ENCODE measurements at places on chromosomes 5 and 9.

DNA sequence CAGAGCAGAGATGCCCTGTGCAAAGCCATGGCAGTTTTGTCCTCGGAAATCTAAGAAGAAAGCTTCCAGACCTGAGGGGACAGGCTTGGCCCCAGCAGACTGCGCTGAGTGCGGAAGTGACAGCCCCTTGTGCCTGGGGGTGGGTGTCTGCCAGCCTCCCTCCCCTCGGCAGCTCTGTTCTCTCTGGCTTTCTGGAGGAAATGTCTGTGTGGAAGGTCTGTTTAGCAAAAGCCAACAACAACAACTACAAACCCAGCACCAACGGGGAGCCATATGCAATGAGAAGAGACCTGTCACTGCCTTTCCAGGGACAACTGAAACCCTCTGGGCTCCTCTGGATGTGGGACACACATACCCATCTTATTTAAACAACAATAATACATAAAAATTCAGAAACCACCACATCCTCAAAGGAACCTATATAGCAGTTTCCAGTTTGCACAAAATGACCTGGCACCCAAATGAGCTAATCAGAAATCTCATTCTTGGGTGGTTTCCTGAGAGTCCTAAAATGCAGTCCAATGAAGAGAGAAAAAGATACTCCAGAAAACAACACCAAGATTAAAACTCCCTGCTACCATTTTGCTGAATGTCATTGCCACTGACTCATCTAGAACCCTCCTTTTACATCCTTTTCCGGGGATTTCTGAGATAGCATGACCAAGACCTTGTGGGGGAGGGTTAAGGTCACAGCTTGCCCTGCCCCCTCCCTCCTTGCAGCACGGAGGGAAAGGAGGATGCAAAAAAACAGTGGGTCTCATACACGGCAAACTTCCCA is 97.7 kb downstream of the AK8 start:
- no peak for DNase-seq

DNA sequence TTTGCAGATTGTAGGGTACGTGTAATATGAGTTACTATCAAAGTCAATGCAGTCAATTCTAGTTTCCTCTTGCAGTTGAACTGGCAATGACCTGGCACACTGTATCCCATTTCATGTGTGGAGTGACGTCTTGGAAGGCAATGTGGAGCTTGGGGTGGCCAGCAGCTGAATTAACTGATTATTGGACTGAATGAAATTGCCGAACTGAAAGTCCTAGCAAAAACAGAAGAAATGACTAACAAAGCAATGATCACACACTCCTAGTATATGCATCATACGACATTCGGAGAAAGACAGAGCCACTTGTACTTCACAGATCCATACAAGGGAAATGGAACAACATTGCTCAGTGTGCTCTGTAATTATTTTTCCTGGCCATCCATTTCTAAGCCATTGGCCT is 259.1 kb upstream of the DAPK1 start:
- DNase-seq = no peak

DNA sequence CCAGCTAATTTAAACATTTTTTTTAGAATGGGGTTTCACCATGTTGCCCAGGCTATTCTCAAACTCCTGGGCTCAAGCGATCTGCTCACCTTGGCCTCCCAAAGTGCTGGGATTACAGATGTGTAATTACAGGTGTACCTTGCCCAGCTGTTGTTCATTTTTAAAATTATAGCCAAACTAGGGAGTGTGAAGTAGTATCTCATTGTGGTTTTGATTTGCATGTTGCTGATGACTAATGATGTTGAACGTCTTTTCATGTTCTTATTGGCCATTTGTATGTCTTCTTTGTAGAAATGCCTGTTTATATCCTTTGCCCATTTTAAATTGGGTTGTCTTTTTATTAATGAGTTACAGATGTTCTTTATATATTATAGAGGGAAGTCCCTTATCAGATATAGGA is 31.5 kb downstream of the EHMT1 start:
- no peak for DNase-seq

DNA sequence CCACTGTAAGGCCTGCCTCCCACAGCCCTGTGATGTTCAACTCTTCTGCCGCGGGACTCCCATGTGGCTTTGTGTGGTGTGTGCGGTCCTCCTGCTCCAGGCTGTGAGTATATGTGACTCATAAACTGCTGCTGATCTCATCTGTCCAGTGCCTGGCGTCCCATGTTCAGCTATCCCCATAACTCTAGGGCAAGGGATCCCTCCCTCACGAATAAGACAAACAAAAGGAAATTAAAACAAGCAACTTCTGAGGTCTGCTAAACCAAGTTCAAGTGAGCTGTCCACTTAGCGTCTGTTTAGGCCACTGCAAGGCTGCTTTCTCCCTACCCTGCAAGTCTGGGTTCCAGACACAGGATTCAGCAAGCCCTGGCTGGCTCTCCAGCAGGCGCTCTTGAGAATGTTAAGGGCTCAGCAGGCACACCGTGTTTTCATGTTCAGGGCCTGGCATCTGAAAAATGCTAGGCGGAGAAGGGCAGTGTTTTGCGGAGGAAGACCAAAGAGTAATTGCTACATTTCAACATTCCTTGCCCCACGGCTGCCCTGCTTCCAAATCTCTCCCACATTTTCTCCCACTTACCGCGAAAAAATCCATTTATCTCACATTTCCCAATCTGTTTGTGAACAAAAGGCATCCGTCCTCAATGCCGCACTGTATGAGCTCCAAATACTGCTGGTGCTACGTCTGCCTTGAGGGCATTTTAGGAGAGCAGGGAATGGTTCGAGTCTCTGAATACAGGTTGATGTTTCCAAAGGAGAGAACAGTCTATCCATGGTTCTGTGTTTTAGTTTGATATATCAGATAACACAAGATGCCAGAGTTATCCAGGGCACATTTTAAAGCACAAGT is 280.2 kb downstream of the SEMA5A start:
- no peak for DNase-seq

DNA sequence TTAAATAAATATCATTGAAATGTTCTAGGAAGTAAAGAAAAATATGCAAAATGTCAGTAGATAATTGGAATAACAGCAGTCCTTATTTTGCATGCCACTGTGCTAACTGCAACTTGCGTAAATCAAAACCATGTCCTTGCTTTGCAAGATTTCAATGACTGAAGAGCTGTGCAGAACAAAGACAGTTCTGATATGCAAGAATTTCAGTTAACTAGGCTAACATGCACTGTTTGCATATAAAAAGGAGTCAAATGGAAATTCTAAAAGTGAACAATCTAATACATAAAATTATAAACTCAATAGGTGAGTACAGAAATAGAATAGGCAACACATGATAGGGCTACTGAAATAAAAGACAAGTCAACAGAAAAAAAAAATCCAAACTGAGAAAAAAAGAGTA is 1844.6 kb upstream of the NUDT12 start:
- DNase-seq = no peak

DNA sequence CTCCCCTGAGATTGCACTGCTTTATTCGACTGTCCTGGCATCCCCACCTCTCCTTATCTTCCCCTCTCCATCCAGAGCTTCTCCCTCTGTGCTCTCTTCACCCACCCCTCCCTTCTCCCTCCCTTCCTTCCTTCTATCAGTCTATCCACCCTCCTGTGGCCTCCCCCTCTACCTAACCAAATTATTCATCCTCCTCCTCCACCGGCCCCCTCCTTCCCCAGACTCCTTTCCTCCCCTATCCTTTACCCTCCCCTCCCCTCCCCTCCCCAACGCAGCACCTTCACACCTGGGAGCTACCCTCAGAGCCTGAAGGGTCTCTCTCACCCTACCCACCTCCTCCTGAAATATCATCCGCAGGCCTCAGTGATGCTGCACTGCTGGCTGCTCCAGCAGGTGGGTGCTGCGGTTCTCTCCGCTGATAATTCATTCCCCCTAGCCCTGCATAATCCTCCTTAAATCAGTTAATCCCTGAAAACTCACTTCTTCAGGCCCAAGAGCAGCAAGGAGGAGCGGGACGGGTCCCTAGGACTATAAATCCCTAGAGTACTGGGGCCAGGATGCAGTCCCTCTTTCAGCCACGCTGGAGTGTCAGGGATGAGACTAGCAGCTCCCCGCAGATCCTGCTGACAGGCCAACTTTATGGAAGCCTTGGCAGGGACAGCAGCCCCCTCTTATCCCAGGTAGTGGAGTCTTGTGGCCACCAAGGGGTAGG is 97.8 kb downstream of the PCDH1 start:
- DNase-seq = no peak

Data from NCI-H1417 treated with DMSO at 0.1 percent for 48 hours (cell line).